Fibroblast of pulmonary artery (primary cell): ENCODE measurements at places on chromosomes 3 and 15.

DNA sequence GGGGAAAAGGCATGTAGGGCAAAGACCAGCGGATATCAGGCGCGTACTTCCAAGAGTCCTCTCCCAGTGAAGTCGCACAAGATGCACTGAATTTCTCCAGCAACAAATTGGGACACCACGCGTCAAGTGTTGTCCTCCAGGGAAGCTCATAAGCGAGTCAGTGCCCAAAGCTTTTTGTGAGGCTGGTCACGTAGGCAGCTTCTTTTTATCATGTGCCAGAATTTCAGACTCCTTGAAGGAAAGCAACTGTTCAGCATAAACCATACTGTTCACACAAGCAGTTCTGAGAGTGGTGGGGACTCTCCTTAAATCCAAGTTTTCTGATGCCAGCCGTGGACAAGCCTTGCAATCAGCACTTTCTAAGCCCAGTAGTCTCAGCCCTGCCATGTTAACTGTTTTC lies 10.1 kb upstream of the FSTL1 start:
- DNase-seq = no peak

DNA sequence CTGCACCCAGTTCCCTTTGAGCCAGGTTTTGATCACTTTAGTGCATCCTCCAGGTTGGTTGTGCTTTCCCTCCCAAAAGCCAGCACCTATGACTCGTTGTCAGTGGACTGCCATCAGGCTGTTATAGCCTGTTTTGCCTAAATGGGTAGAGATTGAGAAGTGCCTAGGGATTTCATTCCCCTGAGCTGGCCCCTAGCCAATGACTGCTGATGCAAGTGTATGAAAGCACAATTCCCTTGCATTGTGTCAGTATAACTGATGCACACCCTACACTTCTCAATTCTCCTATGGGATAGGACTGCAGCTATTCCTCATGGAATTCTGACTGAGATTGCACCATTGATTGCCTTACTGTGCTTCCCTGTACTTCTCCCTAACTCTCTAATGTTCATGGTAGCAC lies 102.1 kb upstream of the ARPP21 start:
- peak; percentile 29 for DNase-seq

DNA sequence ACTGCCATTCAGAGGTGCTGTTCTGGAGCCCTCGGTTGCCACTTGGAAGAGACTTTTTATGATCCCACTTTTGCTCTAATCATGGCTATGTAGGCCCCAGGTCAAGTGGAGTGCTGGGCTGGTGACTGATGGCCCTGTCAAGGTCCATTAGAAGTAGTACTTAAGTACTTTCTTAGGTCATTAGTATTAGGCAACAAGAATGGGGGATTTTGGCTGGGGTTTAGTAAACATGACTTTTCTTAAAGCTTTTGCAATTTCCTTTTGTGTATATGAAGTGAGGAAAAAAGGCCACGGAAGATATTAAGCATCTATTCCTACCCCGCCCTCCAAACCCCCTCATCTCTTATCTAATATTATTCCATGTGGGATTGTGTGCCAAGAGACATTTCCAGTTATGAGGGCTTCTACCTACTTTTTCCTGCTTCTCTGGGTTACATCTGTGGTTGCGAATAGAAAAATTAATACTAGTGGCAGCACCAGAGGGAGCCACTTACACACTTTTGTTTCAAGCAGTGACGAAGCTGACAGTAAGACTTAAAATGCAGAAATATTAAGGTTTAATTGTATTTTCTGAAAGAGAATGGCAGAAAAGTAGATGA lies 13.9 kb downstream of the NLGN1 start:
- peak; percentile 59 for DNase-seq

DNA sequence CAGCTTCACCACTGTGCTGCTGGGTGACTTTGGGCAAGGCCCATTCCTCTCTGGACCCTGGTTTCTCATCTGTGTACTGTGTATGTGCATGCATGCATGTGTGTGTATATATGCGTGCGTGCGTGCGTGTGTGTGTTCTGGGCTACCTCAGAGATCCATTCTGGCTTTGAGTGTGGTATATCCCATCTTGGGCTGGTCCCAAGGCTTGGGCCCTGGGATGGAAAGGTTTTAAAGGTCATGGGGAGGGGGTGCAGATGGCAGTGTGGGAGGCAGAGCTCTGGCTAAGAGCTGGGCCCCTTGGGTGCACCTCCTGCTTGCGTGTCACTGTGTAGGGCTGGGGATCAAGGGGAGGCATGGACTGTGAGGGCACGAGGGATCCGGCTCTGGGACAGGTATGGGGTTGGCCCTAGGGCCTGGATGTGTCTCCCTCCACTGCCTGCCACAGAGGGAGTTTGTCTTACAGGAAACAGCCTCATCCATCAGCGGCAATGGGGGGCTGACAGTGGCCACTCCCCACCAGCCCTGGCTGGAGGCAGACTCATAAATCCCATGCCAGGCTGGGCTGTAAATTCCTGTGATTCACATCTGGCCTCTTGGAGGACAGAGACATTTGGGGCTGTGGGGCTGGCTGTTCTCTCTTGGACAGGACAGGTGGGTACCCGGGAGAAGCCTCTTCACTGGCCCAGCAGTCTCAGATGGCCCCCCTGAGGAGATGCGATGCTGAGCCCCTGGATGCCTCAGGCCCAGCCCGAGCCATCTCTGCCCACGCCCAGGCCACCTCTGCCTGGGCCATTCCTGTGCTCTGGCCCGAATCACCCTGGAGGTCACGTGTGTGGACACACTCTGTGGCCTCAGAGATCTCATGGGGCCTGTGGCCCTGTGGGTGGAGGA lies 21.4 kb upstream of the CSPG4 start:
- no peak for DNase-seq

DNA sequence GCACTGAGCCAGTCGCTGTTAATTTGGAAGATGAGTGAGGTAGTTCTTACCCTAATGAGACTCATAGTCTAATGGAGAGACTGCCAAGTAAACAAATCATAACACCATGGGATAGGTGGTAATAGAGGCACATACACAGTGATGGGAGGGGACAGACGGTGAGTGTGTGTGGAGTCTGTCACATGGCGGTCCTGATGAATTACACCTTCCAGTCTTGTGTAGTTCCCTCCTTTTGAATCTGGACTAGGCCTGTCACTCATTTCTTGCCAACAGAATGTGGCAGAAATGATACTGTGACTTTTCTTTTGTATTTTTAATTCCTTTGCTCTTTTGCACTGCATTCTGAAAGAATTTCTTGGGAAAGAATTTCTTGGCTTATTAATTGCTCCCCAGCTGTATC lies 78.1 kb downstream of the NR1D2 start:
- no peak for DNase-seq

GRCh38 chr3:58236527-58237237 lies 910 bp upstream of the ABHD6 start:
- no peak for DNase-seq

DNA sequence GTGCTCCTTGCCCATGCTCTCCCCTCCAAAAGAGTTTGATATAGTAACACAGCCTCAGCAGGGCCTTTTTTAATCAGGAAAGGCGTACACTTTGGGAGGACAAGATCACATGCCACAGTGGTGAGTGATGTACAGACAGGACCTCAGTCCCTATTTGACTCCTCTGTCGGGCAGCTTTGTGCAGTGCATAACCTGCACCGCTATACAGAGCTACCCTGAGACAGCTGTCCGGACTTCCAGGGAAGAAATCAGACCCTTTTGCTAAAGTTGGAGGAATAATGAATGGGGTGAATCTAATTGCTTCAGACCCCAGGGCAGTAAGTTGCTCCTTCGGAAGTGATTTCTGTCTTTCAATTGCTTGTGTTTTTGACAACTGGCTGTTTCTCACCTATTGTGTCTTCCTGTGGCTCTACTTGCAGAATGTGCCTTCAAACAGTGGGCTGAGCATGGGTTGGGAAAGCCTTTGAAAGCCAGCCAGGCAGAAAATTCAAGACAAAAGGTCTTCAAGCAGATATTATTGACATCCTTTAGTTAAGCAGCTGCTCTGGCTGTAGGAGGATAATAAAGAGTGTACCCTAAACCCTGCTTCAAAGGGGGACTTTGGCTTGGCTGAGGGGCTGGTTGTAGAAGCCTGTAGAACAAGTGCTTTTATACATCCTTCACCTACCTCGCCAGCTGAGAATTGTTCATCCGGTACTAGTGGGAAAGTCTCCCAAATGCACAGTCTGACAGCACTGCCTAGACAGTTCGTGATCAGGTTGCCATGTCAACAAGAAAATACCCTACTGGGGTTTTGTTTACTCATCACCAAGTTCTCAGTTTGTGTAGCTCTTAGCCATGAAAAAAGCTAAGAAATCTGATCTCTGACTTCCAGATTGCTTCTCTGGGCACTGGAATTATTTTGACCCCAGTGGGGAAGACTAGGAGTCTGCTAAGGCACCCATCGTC lies 35.1 kb downstream of the SNTN start:
- DNase-seq = no peak

DNA sequence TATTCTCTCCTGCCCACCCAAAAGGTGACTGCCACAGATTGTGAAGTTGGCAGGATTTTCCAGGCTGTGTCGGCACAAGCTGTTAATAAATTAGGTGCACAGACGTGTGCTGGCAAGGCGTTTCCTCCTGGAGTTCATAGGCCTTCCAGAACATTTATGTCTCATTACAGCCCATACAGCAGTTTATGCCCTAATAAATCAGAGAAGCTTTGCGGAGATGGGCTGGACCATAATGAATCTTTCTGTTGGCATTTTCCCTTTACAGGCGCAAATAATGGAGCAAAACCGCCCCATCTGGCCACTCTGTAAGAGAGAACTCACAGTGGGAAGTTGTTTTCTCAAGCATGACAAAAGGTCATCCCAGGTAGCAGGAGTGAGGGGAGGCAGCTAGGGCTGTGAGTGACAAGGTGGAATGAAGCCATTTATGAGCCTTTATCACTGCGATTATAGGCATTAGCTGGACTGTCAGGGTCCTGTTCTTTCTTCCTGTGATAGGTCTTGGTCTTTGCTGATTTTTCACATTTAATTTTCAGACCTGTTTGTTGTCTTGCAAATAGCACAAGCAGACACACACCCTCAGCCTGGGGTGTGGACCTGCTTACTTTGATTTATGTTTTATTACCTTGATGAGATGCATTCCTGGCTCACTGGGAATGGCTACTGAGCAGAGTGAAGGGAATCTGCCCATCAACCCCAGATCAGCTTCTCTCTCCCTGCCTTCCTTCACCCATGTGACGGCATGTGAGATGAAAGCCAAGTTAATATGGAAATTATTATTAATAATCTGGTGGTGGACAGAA lies 257.5 kb downstream of the LRTM1 start:
- DNase-seq = no peak

- no peak for DNase-seq
Observed at GRCh38 chr3:117537949-117538348, 828.4 kb downstream of the TUSC7 start.

DNA sequence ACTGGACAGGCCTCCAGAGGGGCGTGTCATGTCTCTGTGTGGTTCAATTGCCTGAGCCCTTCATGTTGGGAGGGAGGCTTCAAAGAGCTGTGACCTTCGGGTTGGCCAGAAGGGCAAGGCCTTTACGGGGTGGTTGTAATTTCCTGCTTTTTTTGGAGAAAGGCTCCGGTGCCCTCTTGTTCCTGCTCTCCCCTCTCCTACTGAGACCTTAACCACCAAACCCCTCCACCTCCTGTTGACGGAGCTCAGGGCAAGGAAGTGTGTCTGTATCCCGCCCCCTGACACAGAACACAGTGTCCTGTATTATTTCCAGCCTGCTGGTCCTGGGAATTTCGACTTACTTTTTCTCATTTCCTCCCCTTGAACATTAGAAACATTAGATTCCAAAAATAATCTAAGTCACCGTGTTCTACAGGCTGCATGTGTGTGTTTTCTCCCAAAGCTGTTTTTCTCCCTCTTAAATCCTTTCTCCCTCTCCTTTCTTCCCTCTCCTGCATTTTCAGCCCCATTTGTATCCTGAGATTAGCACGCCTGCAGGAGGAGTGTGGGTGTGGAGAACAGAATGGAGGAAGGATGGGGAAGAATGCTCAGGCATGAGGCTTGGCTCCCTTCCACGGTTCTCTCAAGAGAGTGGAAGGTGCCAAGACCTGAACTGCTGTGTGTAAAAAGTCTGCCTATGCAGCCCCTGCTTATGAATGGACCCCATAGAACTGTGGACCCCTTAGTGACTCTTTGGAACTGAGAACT lies 285.4 kb upstream of the ROPN1 start:
- DNase-seq = peak; percentile 67
